Dermis blood vessel endothelial cell (primary cell): ENCODE measurements at places on chromosomes 12 and 14. TPM values are rescaled to one million over a fixed set of nuclear protein-coding genes. Genes with fewer than 3 reads are reported as not detected.
A peak's percentile ranks its signal among the peaks of the same experiment; 100 is the strongest.

- no peak for DNase-seq
Measured at GRCh38 chr12:70149665-70150064, 93.6 kb upstream of the CNOT2 start.

- no peak for DNase-seq
Measured at GRCh38 chr12:68376901-68377300, 44.7 kb upstream of the MDM1 start.

- no peak for DNase-seq
Measured at GRCh38 chr12:129467726-129468125, 436.1 kb downstream of the TMEM132D start.

DNA sequence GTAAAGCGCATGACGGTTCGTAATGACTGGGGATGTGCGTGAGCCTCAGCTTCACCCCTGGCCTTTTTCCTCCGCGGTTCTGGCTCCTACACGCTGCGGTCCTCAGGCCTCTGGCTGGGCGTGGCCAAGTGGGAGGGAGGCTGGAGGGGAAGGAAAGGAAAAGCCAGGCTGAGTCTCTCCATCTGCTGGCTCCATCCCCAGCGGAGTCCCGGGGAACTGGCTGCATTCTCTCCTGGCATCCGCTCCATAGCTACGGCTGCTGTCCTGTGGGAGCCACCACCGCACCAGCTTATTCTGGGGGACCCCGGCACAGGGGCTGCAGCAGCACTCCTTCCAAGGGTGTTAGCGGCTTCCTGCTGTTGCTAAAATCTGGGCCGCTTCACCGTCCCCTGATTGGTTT lies 68.2 kb upstream of the SLC24A4 start:
- peak; percentile 22 for DNase-seq

DNA sequence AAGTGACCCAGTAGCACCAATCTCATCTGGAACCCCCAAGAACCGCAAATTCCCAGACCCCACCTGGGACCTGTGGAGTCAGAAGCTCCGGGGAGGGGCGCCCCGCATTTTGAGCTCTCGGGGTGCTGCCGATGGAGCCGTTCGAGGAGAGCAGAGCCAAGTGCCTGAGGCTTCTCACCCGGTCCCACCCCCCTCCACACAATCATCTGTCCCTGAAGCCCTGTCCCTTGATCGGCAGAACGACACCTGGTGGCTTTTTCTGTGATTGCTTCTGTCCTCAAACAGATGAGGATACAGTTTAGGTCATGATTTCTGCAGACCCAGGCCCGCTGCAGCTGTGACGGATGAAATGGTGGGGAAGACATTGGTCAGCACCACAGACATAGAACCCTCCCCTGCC lies 74.7 kb downstream of the NOC4L start:
- peak; percentile 59 for DNase-seq

DNA sequence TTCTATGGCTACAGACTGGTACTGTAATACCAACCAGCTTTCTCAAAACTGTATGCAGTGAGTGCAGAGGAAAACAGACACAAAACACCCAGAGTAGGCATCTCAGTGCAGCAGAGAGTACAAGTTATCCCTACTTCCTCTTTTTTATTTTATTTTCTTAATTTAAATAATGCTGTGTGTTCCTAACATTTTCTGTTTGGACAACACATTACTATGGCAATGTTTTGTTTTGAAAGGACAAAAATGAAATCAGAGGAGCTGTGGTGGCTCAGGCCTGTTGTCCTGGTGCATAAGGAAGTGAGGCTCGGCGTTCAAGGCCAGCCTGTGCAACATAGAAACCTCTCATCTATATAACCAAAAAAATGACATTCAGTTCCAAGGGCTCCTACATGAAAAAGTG lies 33.7 kb upstream of the SELPLG start:
- DNase-seq: peak; percentile 39

GRCh38 chr12:94109160-94109559 lies 39.2 kb upstream of the PLXNC1 start:
- peak; percentile 28 for DNase-seq

GRCh38 chr12:95266254-95266653 lies 48.6 kb downstream of the VEZT start:
- no peak for DNase-seq

DNA sequence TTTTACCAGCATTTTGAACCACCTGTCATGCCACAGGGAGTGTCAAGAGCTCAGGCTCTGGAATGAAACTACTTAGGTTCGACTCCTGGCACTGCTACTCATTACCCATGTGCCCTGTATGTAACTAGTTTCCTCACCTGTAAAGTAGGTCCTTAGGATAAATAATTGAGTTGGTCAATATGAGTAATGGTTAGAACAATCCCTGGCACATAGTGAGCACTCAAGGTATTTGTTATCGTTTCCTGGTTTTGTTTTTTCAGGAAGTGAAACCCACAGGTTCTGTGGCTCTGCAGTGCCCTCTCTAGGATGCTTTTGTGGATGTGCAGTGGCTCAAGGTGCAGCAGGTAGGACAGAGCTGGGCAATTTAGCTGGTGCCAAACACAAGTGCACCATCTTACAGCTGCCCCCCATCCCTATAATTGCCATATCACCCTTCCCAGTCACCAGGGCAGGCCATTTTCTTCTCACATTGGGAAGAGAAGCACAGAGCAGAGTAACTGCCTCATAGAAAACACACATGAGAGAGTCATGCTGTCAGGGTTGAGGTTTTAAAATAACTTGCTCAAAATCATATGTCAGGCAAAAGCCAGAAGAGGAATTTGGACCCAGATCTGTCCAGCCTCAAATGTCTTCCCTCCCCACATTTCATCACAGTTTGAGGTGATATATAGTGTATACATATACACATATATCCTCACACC lies 297.5 kb downstream of the RPAP3 start:
- DNase-seq: peak; percentile 36

DNA sequence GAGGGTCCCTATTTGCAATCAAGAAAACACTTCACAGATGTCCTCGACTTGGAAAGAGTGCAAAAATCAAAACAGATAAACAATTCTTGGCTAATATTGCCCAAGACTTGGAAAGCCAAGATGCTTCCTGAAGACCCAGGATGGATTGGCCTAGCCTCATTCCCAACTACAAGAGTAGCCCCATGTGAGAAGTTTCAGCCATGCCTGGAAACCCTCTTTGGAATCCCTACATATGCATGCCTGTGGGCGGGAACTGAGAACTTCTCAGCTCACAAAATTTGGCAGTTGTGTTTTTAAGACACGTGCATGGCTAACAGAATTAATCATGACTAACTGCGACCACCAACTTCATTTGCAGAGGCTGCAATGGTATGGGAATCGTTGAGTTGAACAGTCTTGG lies 283.2 kb upstream of the TBX3 start:
- no peak for DNase-seq

The TPPP2 gene
- not detected in 2 replicates for total RNA-seq

The RGS6 gene
- total RNA-seq: not detected in 2 replicates

The LRRIQ1 gene
- total RNA-seq: 0.37 and 0.68 TPM in 2 replicates
